Iris pigment epithelial cell (primary cell): ENCODE measurements at places on chromosomes 16 and 17.

DNA sequence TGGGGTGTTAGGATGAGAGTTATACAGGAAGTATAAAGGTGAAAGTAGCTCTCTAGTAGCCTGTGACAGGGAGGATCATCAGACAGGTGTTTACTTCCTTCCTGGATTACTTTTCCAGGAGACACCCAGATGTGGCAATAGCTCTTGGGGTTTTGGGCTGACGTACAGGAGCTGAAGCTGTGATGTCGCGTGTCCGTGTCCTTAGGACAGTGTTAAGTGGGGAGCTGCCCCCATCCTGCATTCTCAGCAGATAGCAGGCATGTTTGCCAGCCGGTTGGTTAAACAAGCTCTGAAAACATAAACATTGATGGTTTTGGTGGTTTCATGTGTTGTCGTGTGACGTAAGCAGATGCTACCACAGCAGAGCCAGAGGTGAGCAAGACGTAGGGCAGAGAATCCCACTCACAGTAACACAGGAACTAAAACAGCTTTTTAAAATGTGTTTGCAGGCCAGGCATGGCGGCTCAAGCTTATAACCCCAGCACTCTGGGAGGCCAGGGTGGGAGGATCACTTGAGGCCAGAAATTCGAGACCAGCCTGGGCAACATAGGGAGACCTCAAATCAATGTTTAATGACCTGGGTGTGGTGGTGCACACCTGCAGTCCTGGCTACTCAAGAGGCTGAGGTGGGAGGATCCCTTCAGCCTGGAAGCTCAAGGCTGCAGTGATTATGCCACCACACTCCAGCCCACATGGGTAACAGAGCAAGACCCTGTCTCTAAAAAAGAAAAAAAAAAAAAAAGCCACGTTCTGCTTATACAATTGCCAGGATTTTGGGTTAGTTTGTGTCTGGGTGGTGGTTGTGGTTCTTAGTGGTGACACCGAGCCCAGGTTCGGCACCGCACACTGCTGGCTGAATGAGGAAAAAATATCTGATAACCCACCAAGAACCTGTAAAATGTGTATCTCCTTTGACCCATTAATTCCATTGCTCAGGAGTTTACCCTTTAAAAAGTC lies 18.2 kb upstream of the IL17C start:
- DNase-seq = peak; percentile 93

- no peak for DNase-seq
Measured at GRCh38 chr16:4787627-4788482, at the start of gene SEPTIN12. Gene SEPTIN12 (minus strand): TSS chr16:4788345. CDS start chr16:4787645, 700 bp downstream.

DNA sequence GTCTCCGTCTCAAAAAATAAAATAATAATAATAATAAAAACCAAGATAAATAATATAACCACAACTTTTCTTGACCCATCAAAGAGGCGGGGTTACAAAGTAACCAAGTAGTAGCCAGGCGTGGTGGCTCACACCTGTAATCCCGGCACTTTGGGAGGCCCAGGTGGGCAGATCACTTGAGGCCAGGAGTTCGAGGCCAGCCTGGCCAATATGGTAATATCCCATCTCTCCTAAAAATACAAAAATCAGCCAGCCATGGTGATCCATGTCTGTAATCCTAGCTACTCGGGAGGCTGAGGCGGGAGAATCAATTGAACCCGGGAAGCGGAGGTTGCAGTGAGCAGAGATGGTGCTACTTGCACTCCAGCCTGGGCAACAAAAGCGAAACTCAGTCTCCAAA lies 45.3 kb downstream of the ADCY9 start:
- no peak for DNase-seq

DNA sequence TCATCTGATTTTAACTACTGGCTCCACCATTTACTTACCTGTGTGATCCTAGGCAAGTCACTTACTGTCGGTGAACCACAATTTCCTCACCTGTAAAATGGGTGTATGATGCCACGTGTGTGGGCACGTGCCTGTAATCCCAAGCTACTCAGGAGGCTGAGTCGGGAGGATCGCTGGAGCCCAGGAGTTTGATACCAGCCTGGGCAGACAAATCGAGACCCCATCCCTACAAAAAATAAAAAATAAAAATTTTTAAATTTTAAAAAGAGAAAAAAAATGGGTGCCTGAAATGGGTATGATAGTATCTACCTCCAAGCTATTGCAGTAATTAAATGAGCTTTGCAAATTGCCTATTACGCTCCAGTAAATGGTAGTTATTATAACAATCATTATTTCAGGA lies 225.3 kb downstream of the CCDC182 start:
- DNase-seq = no peak

- DNase-seq = no peak
Measured at GRCh38 chr17:65538675-65539529, 22.5 kb downstream of the AXIN2 start.

- no peak for DNase-seq
Measured at GRCh38 chr17:79940459-79941087, 95.1 kb downstream of the TBC1D16 start.

- no peak for DNase-seq
Measured at GRCh38 chr16:10242916-10243315, 60.7 kb upstream of the GRIN2A start.

- no peak for DNase-seq
Measured at GRCh38 chr16:12065866-12066545, 89.5 kb downstream of the SNX29 start.

- no peak for DNase-seq
Measured at GRCh38 chr17:45296003-45296832, 20.6 kb downstream of the MAP3K14 start.

DNA sequence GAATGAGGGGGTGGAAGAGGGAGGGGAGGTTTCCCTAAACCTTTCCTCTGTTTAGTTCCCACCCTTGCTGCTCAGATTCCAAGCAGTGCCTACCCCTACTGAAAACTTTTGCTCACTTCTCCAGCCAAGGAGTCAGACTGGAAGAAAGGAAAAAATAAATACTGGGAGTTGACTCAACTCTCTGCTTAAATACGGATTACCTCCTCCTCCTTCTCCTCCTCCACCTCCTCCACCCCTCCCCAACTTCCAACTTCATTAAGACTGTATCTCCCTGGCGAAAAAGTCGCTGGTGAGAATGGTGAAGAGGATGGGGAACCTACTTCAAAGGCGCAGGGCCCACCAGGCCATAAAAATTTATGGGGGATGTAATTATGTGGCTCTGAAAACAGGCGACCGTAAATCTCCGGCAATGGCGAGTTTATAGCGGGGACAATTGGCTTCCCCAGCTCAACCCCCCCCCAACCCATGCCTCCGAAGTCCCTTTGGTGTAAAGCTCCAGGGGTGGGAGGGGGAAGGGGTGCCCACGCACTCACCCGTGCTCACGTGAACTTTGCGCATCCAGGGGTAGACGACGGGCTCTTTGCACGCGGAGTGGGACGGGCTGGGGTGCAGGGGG lies 712 bp downstream of the HOXB4 start:
- DNase-seq = no peak

GRCh38 chr16:66662445-66663194 lies 33.9 kb downstream of the CMTM4 start:
- DNase-seq = peak; percentile 58

DNA sequence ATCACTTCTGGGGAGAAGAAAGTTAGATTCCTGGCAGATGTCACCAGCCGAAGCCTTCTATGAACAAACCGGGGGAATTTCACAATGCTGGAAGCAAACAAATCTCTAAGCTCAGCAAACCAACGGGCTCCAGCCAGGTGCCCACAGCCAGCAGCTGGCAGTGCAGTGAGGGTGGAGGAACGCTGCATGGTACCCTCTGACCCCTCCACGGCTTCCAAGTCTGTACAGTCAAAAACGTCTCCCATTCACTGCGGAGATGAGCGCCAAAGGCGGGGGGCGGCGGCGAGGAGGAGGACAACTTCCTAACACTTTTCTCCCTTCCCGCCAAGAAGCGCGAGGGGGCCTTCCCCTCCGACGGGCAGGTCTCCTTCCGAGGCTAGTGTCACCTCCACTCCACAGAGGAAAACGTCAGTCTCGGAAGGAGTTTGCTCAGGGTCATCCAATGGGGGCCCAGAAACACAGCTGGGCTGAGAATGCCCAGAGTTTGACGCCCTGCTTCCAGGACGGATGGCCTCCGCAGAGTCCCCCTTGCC lies 924 bp downstream of the ZNF598 start:
- peak; percentile 70 for DNase-seq

- DNase-seq = no peak
Measured at GRCh38 chr17:7382901-7383300, 2.0 kb downstream of the TNK1 start.

DNA sequence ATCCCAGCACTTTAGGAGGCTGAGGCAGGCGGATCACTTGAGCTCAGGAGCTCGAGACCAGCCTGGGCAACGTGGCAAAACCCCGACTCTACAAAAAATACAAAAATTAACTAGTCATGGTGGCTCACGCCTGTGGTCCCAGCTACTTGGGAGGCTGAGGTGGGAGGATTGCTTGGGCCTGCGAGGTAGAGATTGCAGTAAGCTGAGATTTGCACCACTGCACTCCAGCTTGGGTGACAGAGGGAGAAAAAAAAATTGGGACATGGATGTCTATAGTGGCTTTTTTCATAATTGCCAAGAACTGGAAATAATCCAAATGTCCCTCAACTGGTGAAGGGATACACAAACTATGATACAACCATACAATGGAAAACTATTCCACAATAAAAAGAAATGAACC lies 28.6 kb downstream of the OSBPL7 start:
- no peak for DNase-seq

DNA sequence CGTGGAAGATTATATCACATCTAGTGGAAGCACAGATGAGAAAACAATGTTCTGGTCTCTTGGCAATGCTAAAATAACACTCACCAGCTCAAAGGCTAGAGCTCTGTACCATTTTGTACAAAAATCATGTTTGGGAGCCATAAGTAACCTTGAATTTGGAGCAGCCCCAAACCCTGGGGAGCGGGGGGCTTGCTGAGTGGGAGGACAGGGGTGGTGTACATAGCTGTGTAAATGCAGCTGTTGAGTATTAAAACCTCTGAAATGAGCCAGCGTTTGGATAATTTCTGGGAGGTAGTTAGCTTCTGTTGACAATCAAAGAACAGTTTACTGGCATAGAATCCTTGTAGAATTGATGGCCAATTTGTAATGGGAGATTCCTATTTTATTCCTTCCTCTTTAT lies 4.3 kb downstream of the MYH8 start:
- DNase-seq = no peak

- peak; percentile 68 for DNase-seq
Measured at GRCh38 chr16:55487048-55487803, 8.2 kb downstream of the MMP2 start.

GRCh38 chr16:6600167-6600566 lies 732.5 kb upstream of the RBFOX1 start:
- DNase-seq = no peak

- DNase-seq = no peak
Measured at GRCh38 chr16:11495066-11495407, 91.7 kb downstream of the LITAF start.

DNA sequence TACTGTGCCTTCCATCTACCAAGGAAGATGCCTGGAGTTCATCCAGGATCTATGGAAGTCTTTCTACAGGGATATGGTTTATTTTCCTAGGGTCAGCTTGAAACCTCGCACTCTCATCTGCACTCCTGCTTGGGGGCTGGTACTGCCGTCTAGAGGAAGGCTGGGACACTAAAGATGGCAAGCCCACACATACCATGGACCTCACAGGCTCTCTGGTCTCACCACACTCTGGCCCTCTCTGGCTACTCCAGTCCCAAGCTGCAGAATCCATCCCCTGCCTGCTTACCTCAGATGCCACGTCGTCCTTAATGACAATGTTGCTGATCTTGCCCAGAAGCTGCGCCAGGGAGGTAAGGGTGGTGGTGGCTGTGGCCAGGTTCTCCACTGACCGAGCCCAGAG lies 2.1 kb upstream of the UNC119 start:
- no peak for DNase-seq

- no peak for DNase-seq
Measured at GRCh38 chr17:19492141-19492540, 41.5 kb upstream of the SLC47A1 start.

- DNase-seq = no peak
Measured at GRCh38 chr17:61464130-61464842, 12.1 kb downstream of the TBX4 start.

GRCh38 chr17:12765548-12765947 lies 23.8 kb upstream of the ARHGAP44 start:
- peak; percentile 91 for DNase-seq

DNA sequence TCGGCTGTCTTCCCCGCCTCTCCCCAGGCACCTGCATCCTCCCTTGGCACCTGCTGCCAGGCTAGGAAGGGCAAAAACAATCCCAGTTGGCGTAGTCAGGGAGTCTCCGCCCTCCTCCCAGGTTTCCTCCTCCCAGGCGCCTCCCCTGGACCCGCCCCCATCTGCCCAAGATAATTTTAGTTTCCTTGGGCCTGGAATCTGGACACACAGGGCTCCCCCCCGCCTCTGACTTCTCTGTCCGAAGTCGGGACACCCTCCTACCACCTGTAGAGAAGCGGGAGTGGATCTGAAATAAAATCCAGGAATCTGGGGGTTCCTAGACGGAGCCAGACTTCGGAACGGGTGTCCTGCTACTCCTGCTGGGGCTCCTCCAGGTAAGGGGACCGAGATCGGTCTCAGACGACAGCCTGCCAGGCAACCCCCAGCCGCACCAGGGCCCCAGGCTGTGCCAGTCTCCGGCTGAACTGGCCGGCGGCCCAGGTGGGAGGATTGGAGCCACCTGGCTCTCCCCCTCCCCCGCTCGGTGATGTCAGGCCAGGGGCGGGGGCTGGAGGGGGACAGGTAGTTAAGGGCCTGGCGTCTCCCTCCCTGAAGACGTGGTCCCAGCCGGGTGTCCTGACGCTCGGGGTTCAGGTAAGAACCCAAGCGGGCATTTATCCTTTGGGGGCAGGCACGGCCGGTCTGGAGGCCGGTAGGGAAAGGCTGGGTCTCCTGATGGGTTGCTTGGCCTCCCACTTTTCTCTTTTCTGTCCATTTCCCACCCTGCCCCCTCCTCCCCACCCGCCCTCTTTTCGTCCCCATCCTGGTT lies at the start of gene GRB7:
Gene GRB7 (plus strand): TSS at position 179 of the 808 bp plus-strand sequence. CDS start 4,364 bp downstream, outside the sequence.
- no peak for DNase-seq

- peak; percentile 56 for DNase-seq
Measured at GRCh38 chr17:39209317-39210092, 9.4 kb downstream of the RPL19 start.

GRCh38 chr17:9230861-9231260 lies 209.6 kb downstream of the NTN1 start:
- no peak for DNase-seq

GRCh38 chr17:29583324-29584248 lies 5.9 kb downstream of the GIT1 start:
- no peak for DNase-seq

GRCh38 chr17:77774182-77774581 lies 184.3 kb upstream of the TNRC6C start:
- DNase-seq = no peak

- no peak for DNase-seq
Measured at GRCh38 chr16:85104821-85105391, 7.4 kb downstream of the CIBAR2 start.
